Thyroid gland (tissue), 4 donors: ENCODE measurements at places on chromosomes 12 and 14. TPM values are rescaled to one million over a fixed set of nuclear protein-coding genes. Genes with fewer than 3 reads are reported as not detected.

- H3K27ac ChIP-seq = no peak overlapping the region
- H3K4me3 ChIP-seq = no peak overlapping the region
- peaks cover 2% of the 10 kb centered on the region for H3K4me1 ChIP-seq
- H3K27me3 ChIP-seq = no peaks in the 10 kb centered on the region
- peak; percentile 11 for DNase-seq
Observed at GRCh38 chr14:100640471-100641273, 53.5 kb upstream of the BEGAIN start.

DNA sequence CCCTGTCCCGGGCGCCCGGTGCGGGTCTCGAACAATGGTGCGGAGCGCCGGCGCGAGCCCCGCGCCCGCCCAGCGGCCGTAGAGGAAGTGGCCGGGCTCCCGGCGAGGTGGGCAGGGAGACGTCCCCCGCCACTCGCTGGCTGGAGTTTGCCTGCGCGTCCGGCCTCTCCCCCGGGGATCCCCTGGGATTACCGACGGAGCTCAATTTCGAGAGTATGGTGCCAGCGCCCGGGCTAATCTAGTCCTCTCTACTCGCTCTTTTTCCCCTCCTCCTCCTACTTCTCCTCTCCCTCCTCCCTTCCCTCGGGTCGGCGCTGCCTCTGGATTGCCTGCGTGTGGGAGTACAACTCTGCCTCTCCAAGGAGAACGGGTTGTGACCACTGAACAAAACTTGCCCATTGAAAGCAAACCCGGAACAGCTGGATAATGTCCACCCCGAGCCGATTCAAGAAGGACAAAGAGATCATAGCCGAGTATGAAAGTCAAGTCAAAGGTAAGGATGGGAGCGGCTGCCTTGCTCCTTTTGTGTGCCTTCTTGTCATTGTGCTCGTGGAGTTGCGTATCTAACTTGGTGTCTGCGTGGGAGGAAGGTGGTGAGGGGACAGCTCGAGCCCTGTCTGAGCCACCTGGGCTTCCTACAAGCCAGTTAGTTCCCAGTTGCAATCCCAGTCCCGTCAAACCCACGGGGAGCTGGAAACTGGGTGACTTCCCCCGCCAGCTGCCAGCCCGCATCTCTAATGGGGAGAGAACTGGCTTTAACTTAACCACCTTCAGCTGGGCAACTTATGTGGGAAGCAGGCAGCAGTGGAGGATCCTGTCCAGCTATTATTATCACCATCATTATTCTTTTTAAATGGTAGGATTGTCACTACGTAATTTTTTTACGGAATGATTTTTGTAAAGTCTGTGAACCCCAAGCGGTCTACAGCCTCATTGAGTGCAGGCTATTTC, at the start of gene SRGAP1:
Gene SRGAP1 (plus strand): TSS at position 310 of the 951 bp plus-strand sequence. CDS start 117 bp downstream, at position 427.
- peaks cover 11% of the 10 kb centered on the region for H3K4me1 ChIP-seq
- peak within 1 kb of the TSS; percentile 89 for H3K27ac ChIP-seq
- H3K27me3 ChIP-seq = no peaks in the 10 kb centered on the region
- no peaks in the 10 kb centered on the region for H3K36me3 ChIP-seq
- H3K4me3 ChIP-seq = peak within 1 kb of the TSS; percentile 70

GIT2 gene
- 54.4 TPM for total RNA-seq

DNA sequence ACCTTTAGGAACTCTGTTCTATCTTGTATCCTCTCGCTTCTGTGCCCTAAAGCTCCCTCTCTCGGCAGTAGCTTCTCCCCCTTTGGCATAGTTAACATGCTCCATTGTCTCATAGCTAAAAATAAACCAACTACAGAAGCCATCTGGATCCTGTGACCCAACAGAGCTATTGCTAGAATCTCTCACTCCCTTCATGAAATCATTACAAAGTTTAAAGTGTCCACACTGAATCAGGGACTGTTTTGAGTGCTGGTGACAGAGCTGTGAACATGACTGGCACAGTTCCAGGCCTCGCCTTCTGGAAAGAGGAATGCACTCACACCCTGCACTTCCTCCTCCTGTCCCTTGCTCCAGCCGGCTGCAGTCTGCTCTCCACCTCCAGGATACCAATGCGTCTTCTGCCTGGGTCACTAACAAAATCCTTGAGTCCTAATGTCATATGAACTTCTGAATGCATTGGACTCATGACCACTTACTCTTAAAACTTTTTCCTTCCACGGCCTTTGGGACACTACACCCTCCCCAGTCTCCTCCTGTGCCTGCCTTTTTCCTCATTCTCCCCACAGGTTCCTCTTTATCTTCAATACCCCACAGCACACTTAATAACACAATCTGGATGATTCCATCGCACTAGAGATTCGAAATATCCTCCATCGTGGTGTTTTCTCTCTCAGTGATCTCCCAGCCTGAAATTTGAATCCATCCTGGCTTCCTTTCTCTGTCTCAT, 13.2 kb downstream of the PLBD1 start:
- H3K36me3 ChIP-seq = no peaks in the 10 kb centered on the region
- peak overlapping the region; percentile 62 for H3K27ac ChIP-seq
- peak; percentile 93 for DNase-seq
- peaks cover 12% of the 10 kb centered on the region for H3K4me1 ChIP-seq
- H3K27me3 ChIP-seq = no peaks in the 10 kb centered on the region
- no peak overlapping the region for H3K4me3 ChIP-seq

- no peak for DNase-seq
- H3K27me3 ChIP-seq = no peaks in the 10 kb centered on the region
- H3K4me1 ChIP-seq = no peaks in the 10 kb centered on the region
- no peaks in the 10 kb centered on the region for H3K36me3 ChIP-seq
Observed at GRCh38 chr14:51335961-51336723, 96.1 kb downstream of the TMX1 start.
